ENCODE measurements at places on chromosomes 7 and 10. TPM values are rescaled to one million over a fixed set of nuclear protein-coding genes. Genes with fewer than 3 reads are reported as not detected.

The GRID2IP gene
- total RNA-seq = not detected

The GIMAP2 gene
- total RNA-seq = 3.1 TPM

The FAM237B gene
- total RNA-seq = not detected

The CFAP58 gene
- total RNA-seq = 2.7 TPM

The UPK3BL2 gene
- 7.7 TPM for total RNA-seq

Measured in cardiac septum (tissue), 1 donor.